Activated T-cell treated with anti-CD3 and anti-CD28 coated beads for 48 hours (primary cell): ENCODE measurements at places on chromosomes 5 and 9.

DNA sequence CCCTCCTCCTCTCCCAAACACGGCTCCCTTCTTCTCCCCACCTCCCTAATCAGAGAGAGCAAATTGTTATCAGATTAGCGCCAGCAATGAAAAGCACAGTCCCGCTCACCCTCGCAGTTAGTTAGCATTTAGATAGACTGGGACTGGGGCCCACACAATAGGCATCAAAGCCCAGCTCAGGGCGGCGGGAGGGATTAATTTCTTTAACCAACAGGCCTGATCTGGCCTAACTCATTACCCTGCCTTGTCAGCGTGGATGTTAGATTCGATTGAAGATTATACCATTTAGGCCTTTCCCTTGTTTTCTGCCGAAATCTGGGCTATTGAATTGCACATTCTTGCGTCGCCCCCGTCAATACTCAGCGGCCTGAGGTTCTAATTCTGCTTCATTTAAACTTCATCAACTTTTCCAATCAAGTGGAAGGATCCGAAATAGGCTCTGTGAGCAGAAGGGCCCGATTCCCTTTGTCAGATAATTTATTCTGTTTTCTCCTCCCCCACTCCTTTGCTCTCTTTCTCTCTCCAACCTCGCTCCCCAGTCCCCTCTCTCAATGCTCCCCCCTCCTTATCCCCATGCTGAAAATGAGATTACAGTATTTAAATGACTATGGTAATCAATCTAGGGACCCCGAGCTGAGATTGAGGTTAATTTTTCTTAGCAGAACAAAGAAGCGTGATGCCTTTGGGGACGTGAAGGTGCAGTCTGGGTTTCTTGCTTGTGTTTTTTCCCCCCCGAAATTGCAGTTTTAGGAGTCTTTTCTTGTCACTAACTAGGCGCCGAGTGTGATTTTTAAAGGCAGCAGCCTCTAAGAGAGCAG, 15.1 kb downstream of the CFAP77 start:
- DNase-seq, result no peak

DNA sequence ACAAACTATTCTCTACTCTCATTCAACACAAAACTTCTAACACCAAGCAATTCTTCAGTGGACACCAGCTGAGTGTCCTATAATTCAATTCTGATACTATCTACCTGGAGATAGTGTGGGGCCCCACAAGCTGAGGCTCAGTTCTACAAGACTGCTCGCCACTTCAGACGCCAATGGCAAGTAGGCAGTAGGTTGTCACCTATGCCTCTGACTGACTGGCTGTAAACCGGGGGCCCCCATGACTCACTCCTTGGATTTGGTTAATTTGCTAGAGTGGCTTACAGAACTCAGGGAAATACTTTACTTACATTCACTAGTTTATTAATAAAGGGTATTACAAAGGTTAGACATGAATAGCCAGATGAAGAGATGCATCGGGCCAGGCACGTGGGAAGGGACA, 21.5 kb downstream of the INIP start:
- DNase-seq, result no peak

DNA sequence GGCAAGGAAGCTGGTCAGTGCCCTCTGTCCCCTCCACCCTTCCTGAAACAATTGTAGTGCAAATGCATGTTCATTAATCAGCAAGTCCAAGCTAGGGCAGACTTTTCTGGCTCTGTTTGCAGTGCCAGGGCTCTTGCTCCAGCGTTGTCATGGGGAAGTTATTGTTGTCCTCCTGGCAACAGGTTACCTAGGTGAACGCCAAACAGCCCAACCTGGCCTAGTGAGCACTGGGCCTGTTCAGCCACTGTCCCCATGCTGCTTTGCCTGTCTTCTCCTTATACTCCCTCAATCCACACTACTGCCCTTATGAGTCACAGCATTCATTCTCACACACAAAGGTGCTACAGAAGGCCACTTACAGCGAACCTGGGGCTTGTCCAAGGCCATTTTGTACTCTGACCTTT, 34.5 kb upstream of the GLIS3 start:
- DNase-seq, result no peak

GRCh38 chr9:127549751-127550150, 62.3 kb upstream of the STXBP1 start:
- no peak for DNase-seq

DNA sequence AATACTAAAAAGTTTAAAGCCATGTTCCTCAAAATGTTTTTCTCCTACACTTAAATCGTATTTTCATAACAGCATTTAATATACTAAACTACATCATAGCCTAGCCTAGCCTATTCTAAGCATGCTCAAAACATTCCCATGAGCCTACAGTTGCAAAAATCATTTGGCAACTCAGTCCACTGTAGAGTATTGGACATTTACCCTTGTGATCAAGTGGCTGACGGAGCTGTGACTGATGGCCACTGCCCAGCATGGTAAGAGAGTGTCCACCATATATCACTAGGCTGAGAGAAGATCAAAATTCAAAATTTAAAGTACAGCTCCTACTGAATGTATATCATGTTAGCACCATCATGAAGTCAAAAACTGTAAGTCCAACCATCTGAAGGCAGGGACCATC, 30.9 kb downstream of the SEMA5A start:
- no peak for DNase-seq

DNA sequence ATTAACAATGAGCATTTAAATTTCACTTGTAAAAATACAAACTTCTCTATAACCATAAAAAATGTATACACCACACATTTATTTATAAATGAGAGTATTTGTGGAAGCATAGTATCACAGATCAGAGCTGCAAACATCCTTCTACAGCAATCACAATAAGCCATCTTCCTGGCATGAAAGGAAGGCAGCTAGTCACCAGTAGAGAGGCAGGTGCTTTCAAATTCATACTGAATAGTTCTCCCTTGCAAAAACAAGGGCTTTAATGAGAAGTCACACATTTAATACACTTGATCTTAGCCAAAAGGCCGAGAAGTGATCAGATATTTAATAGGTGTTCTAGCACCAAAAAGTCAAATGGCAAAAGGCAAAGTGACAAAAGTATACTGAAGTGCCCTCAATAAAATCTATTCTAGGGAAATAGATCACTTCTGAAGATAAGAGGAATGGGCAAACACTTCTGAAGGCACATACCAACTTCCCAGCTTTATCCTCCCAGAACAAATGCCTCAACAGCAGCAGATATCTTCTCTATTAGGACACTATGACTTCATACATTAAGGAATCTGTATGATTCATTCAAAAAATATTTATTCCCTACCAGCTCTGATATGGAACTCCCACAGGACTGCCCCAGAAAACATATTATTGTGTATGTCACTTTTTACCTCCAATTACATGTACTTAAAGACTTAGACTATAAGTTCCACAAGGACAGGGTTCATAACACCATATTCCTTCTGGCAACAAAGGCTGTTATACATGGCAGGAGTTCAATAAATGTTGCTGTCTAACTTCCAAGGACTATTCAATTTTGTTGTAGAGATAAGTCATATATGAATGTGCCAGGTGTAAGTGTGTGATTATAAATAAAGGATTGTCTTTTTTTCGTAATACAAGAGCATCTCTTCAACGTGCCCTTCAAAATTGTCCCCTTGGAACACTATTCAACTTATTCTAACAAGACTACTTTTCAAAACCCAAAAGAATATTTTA, 31.7 kb downstream of the MAPKAP1 start:
- no peak for DNase-seq

DNA sequence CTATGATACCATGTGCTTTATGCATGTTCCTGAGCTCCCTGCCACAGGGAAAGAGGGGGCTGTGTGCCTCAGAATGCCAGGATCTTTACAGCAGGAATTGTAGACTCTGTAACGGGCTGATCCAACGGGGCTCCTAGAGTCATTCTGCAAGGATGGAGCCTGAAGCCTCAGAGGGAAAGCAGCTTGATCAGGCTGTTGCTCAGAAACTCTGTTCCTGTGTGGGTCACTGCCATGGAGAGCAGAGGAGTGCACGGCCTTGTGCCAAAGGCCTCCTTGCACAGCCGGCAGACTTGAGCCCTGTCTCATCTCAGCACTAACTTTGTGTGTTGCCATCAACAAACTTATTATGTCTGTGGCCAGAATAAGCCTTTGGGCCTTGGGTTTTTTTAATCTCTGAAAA, 51.8 kb downstream of the AMBP start:
- DNase-seq, result no peak

DNA sequence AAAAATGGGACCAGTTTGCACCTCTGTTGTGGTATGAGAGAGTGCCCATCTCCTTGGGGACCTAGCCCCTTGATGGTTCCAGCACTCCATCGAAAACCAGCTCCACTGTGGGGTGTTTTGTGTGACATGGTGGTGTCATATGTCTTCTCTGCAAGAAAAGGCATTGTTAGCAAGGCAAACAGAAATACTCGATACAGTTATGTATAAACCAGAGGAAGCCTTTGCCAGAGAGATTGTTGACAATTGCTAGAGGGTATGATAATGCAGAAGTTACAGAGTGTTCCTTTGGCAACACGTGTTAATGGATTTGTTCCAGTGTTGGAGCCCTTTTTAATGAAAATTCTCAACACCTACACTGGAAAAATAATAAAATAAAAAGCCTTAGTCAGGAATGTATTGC, 270.4 kb upstream of the DMRT1 start:
- DNase-seq, result no peak

DNA sequence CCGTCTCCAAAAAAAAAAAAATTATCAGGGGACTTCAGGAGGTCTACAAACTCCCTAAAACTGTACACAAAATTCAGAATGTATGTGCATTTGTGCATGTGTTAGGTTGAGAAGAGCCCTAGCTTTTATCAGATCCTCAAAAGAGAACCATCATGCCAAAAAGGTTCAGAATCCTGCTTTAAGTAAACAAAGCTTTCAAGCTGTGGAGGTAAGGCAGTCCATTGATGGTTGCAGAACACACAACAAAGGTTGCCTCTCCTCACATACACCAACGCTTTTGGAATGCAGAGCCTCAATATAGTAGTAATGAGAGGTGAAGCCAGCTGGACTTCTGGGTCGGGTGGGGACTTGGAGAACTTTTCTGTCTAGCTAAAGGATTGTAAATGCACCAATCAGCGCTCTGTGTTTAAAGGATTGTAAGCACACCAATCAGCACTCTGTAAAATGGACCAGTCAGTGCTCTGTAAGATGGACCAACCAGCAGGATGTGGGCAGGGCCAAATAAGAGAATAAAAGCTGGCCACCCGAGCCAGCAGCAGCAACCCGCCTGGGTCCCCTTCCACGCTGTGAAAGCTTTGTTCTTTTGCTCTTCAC, 57.9 kb upstream of the RNF38 start:
- DNase-seq, result no peak

- no peak for DNase-seq
Observed at GRCh38 chr5:10854506-10855277, 93.7 kb upstream of the DAP start.

GRCh38 chr5:177392765-177393164, 7.7 kb downstream of the PFN3 start:
- no peak for DNase-seq

DNA sequence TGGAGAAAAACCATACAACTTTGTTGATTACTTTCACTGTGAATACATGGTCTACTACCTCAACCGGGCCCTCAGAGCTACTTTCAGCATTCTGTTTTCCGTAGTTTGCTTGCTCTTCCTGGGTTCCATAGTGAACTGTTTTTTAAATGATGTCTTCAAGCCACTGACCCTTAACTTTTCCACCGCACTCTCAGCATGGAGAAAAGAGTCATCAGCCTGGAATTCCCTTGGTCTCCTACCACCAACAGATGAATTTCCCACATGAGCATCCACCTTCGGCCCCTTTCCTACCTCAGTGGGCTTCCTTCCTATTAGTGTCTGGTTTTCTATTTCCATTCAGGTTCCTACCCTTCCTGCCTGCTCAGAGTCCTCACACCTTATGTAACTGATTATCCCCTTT, 135.9 kb upstream of the ADAMTSL1 start:
- DNase-seq, result no peak
